ENCODE measurements at places on chromosomes 1 and 21.
A peak's percentile ranks its signal among the peaks of the same experiment; 100 is the strongest.

DNA sequence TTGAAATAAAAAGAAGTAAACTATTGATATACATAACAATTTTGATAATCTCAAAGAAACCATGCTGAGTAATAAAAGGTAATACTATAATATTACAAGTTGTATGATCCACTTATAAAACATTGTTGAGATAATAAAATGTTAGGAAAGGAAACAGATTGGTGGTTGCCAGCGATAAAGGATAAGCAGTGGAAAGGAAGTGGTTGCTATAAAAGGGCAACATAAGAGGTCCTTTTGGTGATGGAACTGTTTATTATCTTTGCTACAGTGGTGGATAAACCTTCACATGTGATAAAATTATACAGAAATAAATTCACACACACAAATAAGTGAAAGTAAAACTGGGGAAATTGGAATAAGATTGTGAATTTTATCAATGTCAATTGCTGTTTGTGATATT lies 15.1 kb downstream of the OR6F1 start:
- DNase-seq = no peak

DNA sequence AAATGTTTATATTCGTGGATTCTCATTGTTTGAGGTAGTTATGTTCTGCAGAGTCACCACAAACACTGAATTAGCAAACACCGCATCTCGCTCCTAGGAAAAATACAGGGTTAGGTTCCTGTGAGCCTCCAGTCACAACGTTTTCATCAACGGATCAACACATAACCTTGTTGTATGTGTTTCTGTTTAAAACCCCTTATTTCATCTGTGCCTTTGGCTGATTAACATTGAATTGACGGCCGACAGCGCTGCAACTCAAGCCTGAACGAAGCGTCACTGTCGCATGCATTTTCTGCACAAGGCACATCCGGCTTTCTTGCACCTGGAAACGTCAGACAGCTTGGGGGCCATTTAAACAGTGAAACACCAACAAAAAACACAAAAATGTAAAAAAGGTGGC lies 8.4 kb downstream of the SLC45A1 start:
- no peak for DNase-seq

DNA sequence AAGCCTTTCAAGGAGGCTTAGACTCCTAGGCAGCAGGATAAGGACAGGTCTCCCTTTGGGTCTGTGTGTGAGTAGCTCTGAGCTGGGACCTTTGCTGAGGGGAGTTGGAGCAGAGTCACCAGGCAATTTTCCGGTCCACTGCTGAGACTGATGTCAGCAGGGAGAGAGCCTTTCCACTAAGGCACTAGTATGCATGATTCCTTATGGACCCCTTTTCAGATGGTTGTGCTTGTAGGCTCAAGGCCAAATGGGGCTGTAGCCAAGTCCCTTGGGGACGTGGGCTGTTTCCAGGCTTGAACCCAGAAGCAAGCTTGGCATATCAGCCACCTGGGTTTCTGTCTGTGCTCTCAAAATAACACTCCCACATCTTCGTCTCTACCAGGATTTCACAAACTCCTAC lies 73.0 kb downstream of the CCDC18 start:
- no peak for DNase-seq

- DNase-seq = no peak
These were observed 765 bp upstream of the BMP8A start for GRCh38 chr1:39490596-39491145.

GRCh38 chr1:113677250-113678158 lies 81.8 kb downstream of the PHTF1 start:
- no peak for DNase-seq

DNA sequence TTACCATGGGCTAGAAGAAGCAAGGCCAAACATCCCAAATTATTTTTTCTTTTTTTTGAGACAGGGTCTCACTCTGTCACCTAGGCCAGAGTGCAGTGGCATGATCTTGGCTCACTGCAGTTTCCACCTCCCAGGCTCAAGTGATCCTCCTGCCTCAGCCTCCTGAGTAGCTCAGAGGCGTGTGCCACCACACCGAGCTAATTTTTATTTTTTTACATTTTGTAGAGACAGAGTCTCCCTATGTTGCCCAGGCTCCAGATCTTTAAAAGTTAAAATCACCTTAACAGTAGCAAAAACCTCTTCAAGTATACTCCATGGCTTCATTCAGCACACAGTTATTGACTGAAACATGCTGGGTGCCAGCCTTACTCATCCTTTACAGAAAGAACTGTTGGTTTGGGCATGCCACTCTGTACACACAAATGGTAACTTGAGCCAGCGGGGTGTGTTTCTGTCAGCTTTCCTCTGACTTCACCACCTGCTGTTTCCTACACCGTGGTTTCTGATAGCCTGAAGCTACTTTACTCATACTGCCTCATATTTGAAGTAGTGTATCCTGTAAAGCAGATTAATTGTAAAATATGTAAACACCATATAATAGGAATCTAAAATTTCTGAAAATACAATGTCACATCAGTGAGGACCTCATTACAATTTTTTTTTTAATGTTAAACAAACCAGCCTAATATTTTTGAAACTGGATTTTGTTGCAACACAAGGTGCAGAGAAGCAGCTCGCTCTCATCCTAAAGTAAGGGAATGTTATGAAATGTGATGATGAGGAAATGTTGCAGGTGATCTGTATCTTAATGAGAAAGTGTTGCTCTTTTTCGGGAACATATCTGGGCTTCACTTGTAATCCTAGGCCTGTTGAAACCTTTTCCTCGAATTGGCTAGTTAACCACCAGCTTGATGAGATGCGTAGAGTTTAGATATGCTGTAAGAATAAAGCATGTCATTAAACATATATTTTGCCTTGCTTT lies 113.9 kb downstream of the ATP5PO start:
- no peak for DNase-seq

GRCh38 chr1:10839188-10839770 lies 42.8 kb upstream of the CASZ1 start:
- DNase-seq = no peak

DNA sequence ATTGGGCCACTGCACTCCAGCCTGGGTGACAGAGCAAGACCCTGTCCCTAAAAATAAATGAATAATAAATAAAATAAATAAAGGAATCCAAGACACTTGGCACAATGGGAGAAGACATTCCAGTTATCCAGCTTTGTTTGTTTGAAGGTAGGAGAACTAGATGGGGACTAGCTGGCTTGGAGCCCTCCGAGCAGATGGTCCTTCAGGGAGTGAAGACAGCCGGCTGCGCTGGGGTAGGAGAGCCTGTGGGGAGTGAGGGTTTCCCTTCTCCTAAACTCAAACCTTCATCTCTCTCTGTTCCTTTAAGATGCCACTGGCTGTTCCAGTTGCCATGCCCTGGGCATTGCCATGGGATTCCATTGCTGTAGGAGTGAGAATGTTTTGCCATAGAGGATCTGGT lies 120.6 kb downstream of the NAV1 start:
- DNase-seq = no peak

GRCh38 chr1:28807046-28807445 lies 4.9 kb upstream of the OPRD1 start:
- DNase-seq = no peak

GRCh38 chr1:11198851-11199594 lies 9.9 kb downstream of the ANGPTL7 start:
- DNase-seq = no peak

DNA sequence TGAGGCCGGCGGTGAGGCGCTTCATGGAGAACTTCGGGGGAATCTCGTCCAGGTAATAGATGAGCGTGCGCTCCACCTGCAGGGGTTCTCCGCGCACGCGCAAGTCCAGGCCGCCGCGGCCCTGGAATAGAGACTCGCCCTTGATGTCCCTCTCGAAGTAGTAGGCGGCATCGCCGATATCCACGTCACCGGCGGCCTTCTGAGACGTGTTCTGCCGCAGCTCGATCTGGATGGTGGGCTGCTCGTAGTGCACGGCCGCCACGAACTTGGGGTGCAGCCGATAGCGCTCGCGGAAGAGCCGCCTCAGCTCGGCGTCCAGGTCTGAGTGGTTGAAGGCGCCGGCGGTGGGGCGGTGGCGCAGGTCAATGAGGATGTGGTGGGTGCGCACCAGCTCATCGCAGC lies 726 bp downstream of the TACSTD2 start:
- DNase-seq = no peak

DNA sequence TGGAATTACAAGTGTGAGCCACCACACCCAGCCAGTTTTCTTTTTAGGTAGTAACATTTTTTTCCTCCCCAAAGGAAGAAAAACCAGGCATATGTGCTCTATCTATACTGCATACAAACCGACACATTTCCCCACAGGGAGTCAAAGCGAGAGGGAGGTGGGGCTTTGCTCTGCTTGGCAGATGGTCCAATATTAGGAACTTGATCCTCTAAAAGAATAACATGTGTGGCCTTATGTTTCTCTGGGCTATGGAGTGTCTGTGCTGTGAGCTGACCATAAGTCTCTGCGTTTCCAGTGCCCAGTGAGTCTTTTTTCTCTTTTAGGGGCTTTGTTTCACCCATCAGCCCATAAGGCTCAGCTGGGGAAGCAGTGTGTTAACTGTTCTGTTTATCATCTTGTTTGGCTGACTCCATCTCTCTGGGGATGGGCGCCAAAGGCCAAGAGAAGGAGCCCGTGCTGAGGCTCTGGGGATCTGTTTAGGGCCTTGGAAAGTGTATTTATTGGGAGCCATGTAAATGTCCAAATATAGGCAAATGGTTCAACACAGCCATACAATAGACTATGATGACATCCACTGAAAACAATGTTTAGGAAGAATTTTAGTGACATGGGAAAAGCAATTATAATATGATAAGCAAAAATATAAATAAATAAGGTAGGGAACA lies 20.2 kb downstream of the LMOD1 start:
- no peak for DNase-seq

GRCh38 chr1:180486092-180486491 lies 16.3 kb downstream of the ACBD6 start:
- no peak for DNase-seq

DNA sequence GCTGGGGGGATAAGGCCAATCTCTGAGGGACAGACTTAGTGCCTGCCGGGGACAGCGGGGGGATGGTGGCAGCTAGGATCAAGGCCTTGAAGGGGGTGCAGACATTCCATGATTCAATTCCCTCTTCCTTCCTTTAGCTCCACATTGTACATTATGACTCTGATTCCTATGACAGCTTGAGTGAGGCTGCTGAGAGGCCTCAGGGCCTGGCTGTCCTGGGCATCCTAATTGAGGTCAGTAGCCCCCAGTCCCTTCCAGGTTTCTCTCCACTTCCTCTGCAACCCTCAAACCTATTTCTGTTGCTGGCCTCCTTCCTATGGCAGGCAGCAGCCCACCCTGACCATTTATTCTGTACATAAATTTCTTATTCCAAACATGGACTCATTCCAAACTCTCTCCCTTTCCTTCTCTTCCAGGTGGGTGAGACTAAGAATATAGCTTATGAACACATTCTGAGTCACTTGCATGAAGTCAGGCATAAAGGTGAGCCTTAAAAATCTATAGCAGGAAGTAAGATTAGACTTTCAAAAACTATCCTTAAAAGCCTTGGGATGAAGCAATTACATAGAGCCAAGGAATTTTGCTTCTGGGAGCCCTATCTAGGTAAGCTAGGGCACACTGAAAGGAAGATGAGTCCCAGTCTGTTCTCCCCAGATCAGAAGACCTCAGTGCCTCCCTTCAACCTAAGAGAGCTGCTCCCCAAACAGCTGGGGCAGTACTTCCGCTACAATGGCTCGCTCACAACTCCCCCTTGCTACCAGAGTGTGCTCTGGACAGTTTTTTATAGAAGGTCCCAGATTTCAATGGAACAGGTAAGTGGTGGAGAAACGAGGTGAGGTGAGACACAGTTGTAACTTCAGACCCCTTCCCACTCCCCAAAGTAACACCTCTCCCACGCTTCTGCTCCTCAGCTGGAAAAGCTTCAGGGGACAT lies 5.1 kb downstream of the CA14 start:
- no peak for DNase-seq

DNA sequence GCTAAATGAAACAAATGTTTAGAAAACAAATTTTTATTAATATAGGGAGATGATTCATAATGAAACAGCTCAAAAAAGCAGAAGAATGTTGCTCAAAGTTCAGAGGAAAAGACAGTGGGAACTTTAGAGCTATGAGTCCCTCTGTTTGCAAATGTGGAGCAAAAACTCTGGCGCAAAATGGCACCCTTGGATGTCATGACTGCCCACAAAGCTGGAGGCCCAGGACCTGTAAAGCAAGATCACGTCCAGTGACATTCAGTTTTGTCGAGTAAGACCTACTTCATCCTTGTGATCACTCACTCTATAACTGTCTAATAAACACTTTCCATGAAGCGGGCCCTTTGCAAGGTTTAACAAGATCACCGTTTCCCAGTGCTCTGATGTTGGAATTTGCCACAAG lies 9.1 kb upstream of the EXO1 start:
- DNase-seq = no peak

- no peak for DNase-seq
These were observed 42.8 kb upstream of the CACYBP start for GRCh38 chr1:174956976-174957375.

DNA sequence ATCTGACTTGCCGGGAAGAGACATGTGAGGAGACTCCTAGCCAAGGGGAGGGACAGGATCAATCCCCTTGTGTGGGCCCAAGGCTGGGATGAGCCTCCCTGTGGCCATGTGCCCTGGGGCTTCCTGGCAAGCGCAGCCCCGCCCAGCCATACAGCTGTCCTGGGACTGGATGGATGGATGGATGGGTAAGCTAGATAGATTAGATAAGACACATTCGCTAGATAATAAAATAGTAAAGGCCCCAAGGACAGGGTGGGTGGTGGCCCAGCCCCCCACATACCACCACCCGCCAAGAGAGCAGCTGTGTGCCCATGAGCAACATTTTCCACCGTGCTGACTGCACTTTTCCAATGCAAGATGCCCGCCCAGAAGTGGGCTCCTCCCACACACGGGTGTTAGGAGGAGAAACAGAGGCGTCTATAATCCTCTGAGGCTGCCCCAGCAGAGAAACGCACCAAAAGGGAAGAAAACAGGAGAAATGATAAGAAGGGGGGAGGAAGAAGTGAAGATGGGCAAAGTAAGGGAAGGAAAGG lies 25.1 kb downstream of the ZBTB17 start:
- peak; percentile 88 for DNase-seq

DNA sequence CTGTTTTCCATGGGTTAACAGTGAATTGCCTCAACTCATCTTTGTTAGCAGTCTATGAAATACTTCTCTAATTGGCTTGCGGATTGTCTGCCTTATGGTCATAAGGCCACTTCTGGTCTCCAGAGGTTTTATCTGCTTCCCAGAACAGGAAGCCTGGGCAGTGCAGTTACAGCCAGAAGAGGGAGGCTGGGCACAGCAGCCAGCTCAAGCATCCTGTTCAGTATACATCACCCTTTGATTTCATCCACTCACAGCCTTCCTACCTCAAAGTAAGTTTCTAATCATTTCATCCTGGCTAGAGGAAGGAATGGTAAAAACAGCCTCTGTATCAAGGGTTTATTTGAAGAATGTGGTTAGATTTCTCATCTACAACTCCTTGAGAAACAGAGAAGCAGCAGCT lies 311.5 kb upstream of the DEPDC1 start:
- no peak for DNase-seq

GRCh38 chr1:160494620-160495019 lies 28.4 kb downstream of the SLAMF6 start:
- DNase-seq = no peak

DNA sequence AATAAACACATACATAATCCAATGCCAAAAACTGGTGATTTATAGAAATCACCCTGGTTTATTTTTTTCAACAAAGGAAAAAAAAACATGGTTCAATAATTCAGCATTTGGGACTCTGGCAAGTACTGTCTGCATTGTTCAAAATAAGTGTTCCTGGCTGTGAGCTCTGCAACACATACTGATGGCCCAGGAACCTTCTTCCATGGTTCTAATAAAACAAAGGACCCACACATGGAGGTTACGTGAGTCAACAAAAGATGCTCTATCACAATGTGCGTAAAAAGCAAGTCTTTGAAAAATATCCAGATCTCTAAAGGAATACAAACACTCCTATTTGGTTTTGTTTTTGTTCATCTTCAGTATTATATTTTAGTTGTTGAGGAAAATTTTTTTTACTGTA lies 37.9 kb upstream of the C1orf198 start:
- no peak for DNase-seq
